Mucosa of gallbladder (tissue), 1 donor: ENCODE measurements at places on chromosomes 6 and 20. TPM values are rescaled to one million over a fixed set of nuclear protein-coding genes. Genes with fewer than 3 reads are reported as not detected.

Gene OR2B6
- not detected for total RNA-seq

Gene CGA
- not detected for total RNA-seq

Gene BNIP5
- total RNA-seq, result 7.4 TPM

Gene SLC17A1
- total RNA-seq, result 0.63 TPM

Gene MUCL3
- total RNA-seq, result 93.5 TPM

Gene DDX43
- 1.6 TPM for total RNA-seq
